ENCODE measurements at places on chromosomes 7 and 10.

GRCh38 chr10:47300429-47300931 lies 483 bp downstream of the GDF10 start:
- no peak for DNase-seq

- no peak for DNase-seq
These were observed 182.9 kb downstream of the PTPN20 start for GRCh38 chr10:47094126-47094525.

- DNase-seq = no peak
These were observed 7.3 kb upstream of the RHOBTB1 start for GRCh38 chr10:60951272-60951724.

DNA sequence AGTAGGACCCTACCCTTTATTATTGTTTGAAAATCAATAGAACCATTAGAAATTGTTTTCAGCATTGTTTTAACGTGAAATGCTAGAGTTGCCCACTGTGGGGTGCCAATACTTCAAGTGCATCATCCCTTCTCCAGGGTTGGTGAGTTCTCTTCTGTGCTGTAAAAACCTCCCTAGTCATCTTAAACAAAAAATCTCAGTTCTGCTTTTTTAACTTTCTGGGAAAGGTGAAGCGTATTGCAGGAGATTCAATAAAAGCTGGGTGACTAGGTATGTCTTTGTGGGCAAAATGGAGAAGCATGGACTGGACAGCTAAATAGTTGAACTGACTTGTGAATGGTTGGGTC lies 699.1 kb downstream of the SUGCT start:
- DNase-seq = no peak

DNA sequence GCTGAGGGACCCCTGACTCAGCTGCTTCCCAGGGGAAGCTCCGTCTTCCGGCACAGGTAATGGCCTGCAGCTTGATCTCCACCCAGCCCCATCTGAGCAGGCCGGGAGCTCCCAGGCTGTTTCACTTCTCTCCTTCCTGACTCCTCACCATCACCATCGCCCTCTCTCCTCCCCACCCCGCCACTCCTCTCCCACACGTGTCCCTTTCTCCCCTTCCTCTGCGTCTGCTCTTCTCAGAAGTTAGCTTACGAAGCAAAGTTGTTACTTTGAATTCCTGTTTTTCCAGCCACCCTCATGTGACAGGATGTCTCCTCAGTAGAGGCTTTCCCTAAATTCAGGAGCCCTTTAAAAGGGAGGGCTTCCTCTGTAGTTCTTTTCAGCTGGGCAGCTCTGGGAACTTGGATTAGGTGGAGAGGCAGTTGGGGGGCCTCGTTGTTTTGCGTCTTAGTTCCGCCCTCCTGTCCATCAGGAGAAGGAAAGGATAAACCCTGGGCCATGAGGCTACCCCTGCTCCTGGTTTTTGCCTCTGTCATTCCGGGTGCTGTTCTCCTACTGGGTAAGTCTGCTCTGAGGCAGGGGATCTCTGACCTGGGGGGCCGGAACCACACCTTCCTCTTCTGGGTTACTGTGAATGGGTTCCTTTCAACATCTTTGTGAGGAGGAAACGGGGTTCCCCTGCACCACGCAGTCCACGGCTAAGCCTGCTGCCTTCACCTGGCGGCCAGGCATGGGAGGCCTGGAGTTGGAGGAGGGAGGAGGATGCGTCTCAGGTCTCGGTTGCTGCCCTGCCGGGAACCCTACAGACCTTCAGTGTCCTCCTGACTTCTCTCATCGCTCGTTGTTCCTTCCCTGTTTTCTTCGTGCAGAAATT lies at the start of gene MRC1:
TSS of gene MRC1 (plus strand) at position 378 of the 871 bp plus-strand sequence. CDS start at position 496, 118 bp downstream.
- DNase-seq = no peak
